ENCODE measurements at places on chromosomes 11 and 22. TPM values are rescaled to one million over a fixed set of nuclear protein-coding genes. Genes with fewer than 3 reads are reported as not detected.

Gene PHF21A
- total RNA-seq = 12.9 TPM

Gene PELI3
- 5.3 TPM for total RNA-seq

Gene OR52B2
- not detected for total RNA-seq

Gene OR52B6
- total RNA-seq = not detected

Gene HEPN1
- total RNA-seq = not detected

Gene STK33
- 1.1 TPM for total RNA-seq

Gene UPK3A
- total RNA-seq = not detected

Gene POTEH
- not detected for total RNA-seq

Gene FXYD2
- total RNA-seq = 1.2 TPM

Gene JAML
- total RNA-seq = not detected
